ENCODE measurements at places on chromosomes 5 and 9.

DNA sequence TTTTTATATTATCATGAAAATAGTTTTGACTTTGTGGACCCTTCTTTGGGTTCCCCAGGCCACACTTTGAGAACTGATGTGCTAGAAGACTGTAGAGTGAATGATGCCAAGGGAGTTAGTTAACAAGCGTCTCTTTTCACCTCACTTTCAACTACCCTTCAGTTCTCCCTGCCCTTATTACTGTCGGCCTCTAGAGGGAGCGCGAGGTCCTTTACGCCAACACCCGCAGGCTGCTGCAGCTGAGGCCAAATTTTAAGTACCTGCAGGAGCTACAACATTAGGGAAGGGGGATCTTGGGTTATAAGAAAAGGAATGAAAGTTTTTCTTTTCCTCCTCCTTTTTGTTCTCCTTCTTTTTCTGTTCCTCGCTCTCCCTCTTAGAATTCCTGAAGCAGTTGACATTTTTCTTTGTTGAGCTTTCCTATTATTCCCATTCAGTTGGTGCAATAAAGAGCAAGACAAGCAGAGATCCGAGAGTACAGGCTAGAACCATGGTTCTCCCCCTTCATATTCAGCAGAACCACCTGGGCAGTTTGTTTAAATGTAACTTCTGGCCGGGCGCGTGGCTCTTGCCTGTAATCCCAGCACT, 84.0 kb downstream of the ZFAND5 start:
- peak; percentile 65 for DNase-seq

- no peak for DNase-seq
These were observed 134.8 kb upstream of the RGMB start for GRCh38 chr5:98638701-98639100.

DNA sequence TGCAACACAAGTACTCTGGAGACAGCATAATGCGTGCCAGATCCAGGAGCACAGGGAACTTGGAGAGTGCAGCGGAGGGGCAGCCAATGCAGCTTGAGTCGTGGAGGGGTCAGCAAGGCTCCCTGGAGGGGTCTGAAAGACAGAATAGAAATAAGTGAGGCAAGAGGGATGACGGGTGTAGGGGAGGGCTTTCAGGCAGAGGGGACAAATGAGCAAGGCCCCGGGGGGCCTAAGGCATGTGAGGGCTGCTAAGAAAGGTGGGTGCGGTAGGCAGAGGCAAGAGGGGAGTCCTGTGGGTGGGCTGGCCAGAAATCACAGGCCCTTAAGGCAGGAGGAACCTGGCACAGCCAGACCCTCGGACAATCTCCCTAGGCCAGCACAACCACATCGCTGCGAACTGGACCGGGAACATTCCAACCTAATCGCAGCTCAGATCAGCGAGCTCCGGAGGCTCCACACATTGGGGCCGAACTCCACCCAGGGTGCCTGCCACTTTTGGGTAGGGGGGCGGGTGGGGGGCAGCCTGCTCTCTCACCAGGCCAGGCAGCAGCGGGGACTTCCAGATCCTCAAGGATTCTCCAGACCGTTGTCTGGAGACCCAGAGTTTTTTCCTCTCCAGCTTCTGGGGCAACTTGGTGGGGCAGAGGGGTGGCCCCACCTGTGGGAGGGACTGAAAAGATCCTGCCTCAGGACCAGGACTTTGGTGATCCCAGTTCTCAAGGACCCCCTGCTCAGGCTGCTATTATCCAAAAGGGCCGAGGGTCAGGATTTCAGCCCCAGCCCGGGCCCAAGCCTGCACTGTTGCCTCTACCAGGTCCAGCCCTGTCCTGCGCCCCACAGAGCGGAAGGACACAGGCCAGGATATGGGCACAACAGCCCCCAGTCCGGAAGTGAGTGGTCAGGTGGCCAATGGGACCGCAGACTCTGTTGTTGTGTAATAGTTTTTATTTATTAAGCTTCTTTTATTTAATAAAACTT, 22.7 kb upstream of the CYSTM1 start:
- DNase-seq, result no peak

DNA sequence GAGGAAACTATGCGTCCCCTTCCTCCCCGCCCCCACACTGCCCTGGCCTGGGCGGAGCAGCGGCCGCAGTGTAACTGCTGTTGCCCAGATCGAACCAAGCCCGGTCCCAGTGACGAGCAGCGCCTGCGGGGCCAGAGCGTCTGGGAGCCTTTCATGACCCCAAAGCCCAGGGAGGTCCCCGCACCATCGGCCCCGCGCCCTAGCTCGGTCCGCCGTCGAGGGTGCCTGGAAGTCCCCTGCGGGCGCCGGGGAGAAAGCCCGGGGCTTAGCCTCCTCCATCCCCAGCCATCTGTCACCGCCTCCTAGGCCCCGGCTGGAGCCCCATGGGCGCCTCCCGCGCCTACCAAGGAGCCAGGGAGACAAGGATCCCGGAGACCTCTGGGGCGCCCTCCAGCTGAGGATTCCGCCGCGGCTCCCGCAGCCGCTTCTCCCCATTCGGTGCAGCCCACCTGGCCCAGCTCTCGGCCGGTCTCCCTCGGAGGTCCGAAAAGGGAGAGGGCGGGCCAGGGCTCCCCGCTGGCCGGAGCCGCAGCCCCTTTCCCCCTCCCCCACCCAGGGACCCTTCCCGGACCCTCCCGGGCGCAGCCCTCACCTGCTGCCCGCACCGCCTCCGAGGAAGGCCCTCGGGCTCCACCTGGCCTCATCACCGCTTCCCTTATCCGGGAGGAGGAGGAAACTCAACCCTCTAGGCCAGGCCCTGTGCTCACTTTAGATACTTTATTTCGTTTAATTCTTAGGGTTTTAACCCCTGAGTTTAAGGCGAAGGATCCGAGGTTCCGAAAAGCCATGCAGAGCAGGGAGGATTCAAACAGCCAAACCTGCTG, 45.6 kb downstream of the APTX start:
- DNase-seq, result no peak

DNA sequence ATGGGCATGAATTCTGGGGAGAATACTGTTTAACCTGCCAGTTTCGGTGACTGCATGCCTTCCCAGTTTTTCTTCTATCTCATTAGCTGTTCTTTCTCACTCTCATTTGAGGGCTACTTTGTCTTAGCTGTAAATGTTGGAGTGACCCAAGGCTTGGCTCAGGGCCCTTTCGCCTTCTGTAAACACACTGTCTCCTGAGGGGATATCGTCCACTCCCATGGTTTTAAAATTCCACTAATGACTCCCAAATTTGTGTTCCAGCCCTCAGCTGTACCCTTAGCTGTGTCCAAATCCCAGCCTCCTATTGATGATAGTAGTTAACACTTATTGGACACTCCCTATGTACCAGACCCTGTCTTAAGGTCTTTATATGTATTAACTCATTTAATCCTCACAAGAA, 14.1 kb upstream of the RNF145 start:
- DNase-seq, result no peak

DNA sequence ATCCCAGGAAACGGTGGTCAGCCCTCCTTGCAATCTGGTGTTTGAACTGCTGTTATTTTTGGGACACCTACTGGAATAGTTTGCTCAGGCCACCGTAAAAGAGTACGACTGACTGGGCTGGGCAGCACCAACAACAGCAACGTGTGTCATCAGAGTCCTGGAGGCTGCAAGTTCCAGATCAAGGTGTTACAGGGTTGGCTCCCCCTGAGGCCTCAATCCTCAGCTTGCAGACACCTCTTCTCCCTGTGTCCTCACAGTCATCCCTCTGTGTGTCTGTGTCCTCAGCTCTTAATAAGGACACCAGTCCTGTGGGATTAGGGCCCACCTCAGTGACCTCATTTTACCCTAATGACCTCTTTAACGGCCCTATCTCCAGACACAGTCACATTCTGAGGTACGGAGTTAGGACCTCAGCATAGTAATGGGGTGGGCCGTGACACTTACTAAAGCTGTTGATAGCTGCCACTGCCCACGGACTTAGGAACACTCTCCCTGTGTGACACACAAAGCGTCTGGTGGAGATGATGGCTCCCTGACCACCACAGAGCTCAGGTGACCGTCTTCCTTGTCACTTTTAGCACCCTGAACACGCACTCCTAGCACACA, 16.8 kb downstream of the GLT6D1 start:
- no peak for DNase-seq

- no peak for DNase-seq
These were observed 111.0 kb downstream of the GAPVD1 start for GRCh38 chr9:125372441-125373226.

- DNase-seq, result no peak
These were observed 371.4 kb downstream of the SEMA5A start for GRCh38 chr5:9174446-9174845.

- DNase-seq, result no peak
These were observed 82.1 kb downstream of the CCDC192 start for GRCh38 chr5:127785098-127785927.

- no peak for DNase-seq
These were observed 38.9 kb downstream of the ADRA1B start for GRCh38 chr5:159955056-159955624.

- no peak for DNase-seq
These were observed 79.2 kb upstream of the TGFBR1 start for GRCh38 chr9:99025616-99026270.

- no peak for DNase-seq
These were observed 28.6 kb downstream of the GFPT2 start for GRCh38 chr5:180324601-180324950.

DNA sequence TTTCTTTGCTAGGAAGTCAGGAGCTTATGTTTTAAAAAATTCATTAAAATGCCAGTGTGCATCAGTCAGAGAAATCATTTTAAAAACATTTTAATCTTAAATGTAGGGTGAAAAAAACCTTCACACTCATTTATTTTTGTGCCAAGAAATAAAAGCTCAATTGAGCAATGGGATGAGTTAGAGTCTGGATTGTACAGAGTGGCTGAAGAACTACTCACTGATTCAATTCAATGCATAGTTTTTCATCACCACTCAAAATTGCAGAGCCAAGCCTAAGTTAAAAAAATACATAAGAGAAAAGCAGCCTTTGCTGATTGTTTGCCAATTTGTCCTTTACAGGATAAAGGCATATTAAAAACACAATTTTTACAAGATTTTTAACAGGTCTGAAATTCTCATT, 168.2 kb upstream of the DMRTA1 start:
- no peak for DNase-seq

DNA sequence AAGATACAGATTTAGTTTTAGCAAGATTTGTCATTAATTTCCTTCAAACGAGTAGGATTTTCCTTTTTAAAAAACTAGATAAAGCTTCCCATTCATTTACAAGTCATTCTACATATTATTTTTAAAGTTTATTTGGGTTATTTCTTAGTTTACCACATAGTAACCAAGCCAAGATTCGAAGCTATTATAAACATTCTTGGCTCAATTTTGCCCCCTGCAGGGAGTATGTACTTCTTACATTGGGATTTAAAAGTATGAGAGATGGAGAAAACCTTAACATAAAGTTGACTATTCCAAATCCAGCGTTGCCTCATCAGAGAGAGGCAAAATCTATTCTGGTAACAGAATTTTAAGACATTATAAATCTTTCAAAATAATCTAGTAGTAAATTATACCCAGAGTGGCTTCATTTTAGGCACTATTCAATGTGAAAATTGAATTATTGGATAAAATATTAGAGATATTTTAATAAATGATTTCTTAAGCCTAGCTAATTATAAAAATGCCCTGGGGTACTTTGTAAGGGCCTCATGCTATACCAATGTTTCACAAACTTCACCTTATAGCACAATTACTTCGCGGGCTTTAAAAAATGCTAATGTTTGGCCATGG, 39.1 kb downstream of the FBN2 start:
- DNase-seq, result peak; percentile 14

DNA sequence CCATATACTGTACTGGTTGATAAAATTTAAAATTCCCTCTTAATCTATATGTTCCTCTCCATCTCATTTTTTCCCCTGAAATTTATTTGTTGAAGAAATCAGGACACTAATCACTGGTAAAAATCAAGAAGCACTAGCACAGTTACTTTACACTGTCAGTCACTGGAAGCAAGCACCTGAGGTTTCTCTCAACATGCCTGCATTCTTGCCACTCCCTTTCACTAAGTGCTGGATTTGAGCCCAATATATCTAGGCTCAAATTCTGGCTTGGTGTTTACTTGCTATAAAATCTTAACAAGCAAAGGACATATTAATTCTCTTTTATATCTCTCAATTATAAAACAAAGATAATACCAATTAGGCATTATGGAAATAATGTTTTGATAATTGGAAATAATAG, 58.6 kb downstream of the DIAPH1 start:
- DNase-seq, result no peak

GRCh38 chr5:1257363-1257762, 32.2 kb downstream of the SLC6A18 start:
- DNase-seq, result no peak

GRCh38 chr5:55925181-55925580, 69.6 kb downstream of the IL6ST start:
- DNase-seq, result no peak

DNA sequence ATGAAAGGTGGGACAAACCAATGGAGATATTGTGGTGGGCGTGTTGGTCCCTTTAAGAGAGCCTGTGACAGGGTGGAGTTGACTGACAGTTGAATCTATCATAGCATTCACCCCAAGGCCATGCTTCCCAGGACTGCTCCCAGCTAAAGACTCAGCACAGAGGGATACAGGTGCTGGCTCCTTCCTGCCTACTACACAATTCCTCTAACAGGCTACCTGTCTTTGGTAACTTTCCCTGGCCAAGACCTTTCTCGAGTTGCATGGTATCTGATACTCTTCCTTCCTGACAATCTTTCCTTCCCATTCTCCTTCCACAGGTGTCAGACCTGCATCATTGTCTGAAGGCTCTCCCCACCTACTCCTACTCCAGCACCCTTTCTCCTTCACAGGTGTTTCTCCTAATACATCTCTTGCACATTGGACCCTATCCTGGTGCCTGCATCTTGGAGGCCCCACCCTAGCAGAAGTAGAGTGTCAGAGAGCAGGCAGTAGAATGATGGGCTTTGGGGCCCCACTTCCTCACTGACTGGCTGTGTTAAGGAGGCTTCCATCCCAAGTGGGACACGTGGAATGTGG, 120.7 kb upstream of the ALDH1B1 start:
- DNase-seq, result no peak

- DNase-seq, result no peak
These were observed 398.0 kb downstream of the ADGRV1 start for GRCh38 chr5:90956511-90957097.

- peak; percentile 43 for DNase-seq
These were observed 138.8 kb downstream of the PIK3R1 start for GRCh38 chr5:68354315-68354714.

DNA sequence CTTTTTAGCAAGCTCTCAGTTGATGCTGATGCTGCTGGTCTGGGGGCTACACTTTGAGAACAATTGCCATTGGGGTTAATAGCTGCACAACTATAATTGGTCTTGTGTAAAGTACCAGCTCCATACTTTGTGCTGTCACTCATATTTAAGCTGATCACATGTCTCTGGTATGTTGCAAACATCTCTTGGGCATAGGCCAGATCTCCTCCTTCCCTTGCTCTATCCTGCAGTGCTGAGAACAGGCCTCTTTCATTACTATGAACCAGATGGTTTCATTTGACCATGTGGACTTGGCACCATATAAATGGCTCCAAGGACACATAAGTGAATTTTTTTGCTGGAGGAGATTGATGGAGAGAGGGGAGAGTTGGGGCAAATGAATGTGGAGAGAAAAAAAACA, 48.4 kb downstream of the DMRT2 start:
- DNase-seq, result no peak

- DNase-seq, result no peak
These were observed 5.3 kb downstream of the NFX1 start for GRCh38 chr9:33295571-33295970.

GRCh38 chr5:61228229-61228628, 66.0 kb upstream of the SMIM15 start:
- DNase-seq, result no peak

GRCh38 chr5:1311439-1312055, 16.7 kb upstream of the TERT start:
- DNase-seq, result no peak

Measured in KBM-7 (cell line).